ENCODE measurements at places on chromosomes 13 and 19.

DNA sequence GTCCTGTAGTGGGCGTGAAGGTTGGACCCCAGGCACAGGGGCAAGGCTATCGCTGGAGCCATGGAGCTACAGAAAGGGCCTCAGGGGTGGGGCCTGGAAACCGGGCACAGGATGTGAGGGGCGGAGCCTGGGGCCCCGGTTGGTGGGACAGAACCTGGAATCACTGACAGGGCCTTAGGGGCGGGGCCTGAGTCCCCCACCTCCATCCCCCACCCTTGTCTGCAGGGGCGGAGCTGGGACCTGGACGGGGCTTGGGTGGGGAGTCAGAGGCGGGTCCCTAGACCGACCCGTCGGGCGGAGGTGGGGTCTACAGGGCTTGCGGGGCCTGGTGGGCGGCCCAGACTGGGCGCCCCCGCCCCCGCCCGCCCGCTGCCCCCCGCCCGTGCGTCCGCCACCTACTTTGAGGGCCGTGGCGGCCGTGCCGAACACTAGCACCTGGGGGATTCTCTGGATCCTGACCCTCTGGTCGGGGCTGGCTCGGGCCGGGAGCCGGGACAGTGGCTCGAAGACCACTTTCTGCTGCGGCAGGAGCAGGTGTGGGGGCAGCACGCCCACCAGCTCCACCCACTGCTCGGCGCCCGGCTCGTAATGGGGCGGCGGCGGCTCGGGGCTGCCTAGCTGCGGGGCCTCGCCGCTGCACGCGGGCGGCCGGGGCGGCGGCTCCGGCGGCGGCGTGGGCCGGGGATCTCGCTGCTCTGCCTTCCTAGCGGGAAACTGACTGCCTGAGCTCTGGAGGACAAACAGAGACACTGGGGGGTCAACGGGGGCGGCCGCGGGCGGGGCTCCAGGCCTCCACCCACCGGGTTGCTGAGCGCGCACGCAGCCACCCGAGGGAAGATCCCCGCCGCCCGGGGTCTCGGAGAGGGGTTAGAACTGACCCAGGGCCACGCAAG, 26.3 kb downstream of the DCAF15 start:
- no peak for DNase-seq

DNA sequence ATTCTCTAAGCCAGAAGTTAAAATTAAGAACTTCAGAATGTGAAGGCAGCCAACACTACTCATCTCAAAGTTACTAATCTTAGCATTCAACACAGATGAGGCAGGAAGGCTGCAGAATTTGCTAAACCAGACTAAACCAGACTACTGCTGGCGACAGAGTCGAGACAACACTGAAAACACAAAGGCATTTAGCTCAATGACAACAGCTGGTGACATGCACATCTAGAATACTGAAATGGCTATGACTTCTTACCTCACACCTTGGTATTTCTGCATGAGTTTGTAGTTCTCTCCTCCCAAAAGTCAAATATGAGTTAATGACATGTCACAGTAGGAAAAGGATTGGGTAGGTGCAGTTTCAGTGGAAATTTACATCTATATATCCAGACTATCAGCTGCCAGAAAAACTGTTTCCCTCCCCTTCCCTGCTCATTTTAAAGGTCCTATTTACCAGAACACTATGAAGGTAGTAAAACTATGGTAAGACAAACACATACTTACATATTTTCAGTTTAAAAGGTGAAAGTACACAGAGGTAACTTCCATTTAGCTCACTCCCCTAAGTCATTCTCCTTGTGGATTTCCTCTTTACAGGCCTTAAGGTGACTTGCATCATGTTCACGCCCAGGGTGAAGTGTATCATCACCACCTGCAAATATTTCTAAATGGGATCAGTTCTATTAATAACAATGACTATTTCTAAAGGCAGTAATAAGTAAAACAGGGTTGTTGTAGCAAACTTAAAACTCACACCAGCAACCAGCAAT, 21.4 kb downstream of the FOXO1 start:
- no peak for DNase-seq

- DNase-seq: no peak
Observed at GRCh38 chr13:45995245-45995644, 57.3 kb downstream of the ZC3H13 start.

- DNase-seq: no peak
Observed at GRCh38 chr13:106474912-106475311, 60.5 kb downstream of the EFNB2 start.

DNA sequence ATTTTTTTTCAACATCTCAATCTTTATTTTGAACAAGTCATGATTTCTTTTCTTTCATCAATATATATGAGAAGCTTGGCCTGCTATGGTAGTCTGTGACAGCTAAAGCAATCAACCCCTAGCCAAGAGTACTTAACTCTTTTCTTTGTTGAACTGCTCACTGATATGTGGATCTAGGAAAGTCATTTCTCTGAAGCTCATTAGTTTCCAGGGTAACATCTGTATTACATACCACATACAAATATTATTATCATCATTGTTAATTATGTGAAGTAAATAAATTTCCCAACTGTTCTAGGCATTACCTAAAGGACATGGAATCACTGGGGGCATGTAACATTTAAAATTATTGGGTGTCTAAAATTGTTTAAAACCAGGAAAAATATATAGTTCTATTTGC, 267.3 kb downstream of the DCT start:
- no peak for DNase-seq
